ENCODE measurements at places on chromosomes 4 and X.

GRCh38 chrX:64150775-64151174 lies 54.7 kb downstream of the AMER1 start:
- DNase-seq, result no peak

DNA sequence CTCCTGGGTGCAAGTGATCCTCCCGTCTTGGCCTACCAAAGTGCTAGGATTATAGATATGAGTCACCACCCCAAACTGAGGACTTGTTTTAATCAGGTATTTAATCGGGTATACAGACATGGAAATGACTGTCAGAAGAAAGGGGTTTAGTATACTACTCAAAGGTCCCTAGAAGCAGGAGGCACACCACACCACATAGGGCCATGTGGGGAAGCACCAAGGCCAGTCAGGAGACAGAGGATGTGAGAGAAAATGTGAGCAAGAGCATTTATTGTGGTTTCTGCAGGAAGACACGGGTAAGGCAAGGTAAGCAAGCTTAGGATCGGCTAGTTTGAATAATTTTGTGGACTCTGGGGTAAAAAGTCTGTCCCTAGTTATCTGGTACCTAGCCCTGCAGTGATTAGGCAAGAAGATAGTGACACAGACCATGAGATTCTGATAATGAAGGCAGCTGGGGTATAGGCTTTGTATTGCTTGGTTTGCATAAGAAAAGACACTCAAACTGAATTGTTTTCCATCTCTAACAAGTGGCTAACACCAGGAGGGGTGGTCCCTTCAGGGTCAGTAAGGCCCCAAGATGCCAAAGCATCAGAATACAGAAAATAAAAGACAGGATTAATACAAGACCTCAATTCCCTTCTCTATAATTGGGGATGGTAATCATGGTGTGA lies 408.8 kb upstream of the F9 start:
- DNase-seq, result no peak

DNA sequence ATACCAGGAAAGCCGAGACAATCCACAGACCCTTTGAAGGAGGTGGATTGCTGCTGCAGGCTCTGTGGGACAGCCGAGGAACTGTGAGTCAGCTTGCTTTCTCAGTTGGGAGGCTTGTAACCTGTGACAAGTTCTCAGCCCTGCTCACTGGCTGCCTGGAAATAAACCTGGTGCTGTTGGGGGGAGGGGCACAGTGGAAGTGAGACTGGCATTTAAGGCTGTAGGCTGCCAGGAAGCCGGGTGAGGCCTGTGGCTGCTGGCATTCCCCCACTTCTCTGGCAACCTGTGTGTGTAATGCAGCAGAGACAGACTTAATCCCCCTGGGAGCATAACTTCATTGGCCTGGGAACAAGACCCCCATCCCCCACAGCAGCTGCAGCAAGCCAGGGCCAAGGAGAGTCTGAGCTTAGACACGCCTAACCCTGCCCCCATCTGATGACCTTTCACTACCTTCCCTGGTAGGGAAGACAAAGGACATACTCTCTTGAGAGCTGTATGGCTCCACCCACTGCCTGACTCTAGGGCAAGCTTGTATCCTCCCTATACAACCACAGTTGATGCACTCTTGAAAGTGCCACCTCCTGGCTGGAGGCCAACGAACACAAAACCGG lies 64.1 kb downstream of the ALPK1 start:
- no peak for DNase-seq

DNA sequence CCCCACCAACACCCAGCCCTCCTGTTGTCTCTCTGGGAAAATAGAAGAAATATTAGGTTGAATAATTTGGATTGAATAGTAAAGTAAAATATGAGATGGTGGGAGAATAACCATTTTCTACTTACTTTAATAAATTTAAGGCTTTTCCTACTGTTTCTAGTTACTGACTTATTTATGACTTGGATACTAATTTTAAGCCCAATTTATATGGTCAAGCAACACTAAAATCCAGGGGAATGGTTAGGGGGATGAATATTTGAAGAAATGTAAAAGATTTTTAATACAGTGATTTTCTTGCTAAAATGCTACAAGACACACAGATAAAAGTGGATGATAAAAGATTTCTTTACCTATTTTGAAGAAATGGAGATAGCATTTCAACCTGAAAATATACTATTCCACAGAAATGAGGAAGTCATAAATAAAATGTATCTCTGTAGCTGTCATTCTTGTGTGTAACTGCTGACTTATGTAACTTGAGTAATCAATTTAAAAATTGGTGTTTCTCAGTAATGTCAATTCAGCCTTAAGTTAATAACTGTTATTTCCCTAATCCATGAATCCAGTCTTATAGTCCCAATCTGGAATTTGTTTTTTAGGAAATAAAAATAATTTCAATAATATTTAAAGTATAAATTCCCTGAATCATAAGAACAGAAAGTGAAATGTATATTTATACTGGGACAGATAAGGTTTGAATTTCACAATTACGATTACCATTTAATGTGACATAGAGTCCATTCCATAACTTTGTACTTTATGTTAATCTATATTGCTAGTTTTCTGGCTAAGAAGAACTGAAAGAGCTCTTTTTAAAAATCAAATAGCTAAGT lies 24.3 kb upstream of the IL2 start:
- DNase-seq, result no peak

DNA sequence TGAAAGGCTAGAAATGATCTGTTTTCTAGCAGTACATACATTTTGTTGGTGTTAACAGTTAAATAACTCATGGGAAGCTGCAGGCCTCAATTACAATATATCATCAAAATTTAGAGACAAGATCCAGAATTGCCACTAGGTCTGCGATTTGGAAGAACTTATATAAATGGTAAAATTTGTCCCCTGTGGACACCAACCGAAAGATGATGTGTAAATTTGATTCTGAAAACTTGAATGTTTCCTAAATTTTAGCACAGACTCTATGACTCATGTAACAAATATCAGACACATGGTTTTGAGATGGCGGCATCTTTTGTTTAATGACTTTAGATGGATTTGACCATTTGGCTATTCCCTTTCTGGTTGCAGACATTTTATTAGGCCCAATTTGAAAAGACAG lies 6.0 kb upstream of the HPGDS start:
- no peak for DNase-seq

GRCh38 chr4:41646862-41647261 lies 101.7 kb downstream of the PHOX2B start:
- no peak for DNase-seq

DNA sequence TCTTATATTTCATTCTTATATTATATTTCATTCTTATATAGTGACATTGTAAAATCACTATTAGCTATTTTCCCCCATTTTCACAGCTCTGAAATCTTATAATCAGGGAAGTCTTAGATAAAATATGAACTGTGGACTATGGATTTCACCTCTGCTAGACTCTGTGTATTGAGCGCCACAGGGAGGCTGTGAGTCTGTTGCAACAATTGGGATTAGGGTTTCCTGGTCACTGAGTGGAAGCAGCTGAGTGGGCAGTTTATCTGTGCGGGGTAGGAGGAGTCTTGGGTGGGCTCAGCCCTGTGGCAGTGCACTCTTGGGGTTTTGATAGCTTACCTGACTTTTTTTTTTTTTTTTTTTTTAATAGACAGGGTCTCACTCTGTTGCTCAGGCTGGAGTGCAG lies 249.5 kb downstream of the PTTG2 start:
- no peak for DNase-seq

DNA sequence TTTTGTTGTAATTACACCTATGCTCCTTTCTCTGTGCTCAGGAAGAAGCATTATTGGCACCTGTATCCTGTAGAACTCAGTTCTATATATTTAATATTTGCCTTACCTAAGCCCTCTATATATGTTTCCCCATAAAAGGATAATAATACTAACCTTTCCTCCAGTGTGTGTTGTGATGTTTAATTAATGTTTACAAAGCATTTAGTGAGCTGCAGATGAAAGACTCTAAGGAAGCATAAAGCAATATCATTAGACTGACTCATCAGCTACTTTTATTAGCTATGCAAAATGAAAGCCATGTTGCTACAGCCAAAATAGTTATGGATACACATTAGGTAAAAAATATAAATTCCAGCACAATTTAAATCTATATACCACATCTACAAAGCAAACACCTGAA lies 93.6 kb upstream of the PTPN13 start:
- DNase-seq, result no peak

All from stimulated activated CD4-positive, alpha-beta T cell treated with anti-CD3 and anti-CD28 coated beads, Interleukin-4, amount 100 ng/mL, for 4 hours (primary cell).